ENCODE measurements at places on chromosomes 5 and 9. TPM values are rescaled to one million over a fixed set of nuclear protein-coding genes. Genes with fewer than 3 reads are reported as not detected.

The TMEM252 gene
- total RNA-seq: not detected

GRCh38 chr5:18772475-18772874, 1138.2 kb downstream of the TAF11L14 start:
- no peak for DNase-seq

DNA sequence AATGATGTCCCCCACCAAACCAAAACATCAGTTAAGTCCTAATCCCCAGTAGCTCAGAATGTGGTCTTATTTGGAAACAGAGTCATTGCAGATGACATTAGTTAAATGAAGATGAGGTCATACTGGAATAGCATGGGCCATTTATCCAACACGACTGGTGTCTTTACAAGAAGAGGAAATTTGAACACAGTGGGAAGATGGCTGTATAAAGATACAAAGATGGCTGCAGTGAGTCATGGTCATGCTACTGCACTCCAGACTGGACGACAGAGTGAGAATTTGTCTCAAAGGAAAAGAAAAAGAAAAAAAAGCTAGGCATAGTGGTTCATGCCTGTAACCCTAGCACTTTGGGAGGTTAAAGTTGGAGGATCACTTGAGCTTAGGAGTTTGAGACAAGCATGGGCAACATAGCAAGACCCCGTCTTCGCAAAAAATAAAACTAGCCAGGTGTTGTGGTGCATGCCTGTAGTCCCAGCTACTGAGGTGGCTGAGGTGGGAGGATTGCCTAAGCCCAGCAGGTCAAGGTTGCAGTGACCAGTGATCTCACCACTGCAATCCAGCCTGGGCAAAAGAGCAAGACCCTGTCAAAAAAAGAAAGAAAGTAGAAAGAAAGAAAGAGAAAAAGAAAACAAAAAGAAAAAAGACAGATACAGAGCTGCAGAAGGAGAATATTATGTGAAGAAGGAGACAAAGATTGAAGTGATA, 130.0 kb upstream of the CDKN2B start:
- DNase-seq: no peak

The ECSCR gene
- 15.4 TPM for total RNA-seq

DNA sequence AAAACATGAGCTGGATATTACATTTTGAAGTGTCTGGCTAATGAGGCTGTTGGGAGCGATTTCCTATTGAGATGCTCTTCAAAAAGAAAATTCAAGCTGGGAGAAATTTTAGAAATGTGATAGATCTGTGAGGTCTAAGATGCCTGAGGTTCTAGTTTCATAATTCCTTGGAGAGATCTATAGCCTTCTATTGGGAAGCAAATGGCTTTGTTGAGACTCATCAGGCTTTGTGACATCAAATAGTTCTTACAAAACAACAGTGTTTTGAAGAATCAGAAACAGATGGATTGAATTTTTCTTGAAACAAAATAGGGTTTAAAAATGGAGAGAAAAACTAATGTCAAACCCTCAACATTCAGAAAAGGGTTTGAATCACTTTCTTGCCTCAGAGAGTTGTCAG, 292.9 kb downstream of the NNT start:
- no peak for DNase-seq

DNA sequence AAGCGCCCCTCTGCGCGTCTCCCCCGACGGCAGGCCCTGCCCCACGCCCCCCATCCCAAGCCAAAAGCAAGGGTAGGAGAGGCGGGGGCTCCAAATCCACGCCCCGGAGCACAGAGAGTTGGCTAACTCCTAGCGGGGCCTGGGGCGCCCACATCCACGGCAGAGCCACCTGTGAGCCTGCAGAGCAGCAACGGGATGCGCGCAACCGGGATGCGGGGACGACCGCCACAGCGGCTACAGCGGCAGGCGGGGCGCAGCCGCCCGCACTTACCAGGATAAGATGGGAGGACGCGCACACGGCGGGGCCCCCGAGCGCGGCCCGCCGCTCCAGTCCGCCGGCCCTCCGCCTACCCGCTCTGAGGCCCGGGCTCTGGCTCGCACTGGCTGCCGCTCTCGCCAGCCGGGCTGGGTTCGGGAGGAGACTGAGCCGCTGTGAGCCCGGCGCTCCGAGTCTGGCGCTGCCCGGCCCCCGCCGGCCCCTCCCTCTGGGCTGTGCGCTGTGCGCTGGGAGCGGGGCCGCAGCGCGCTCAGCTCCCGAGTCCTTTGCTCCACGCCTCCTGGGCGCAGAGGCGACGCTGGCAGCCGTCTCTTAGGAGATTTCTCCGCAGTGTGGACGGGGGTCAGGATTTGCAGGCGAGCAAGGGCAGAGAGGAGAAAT, at the start of gene SLC24A2:
TSS of gene SLC24A2 (minus strand) at position 424 of the 658 bp plus-strand sequence.
- DNase-seq: no peak

DNA sequence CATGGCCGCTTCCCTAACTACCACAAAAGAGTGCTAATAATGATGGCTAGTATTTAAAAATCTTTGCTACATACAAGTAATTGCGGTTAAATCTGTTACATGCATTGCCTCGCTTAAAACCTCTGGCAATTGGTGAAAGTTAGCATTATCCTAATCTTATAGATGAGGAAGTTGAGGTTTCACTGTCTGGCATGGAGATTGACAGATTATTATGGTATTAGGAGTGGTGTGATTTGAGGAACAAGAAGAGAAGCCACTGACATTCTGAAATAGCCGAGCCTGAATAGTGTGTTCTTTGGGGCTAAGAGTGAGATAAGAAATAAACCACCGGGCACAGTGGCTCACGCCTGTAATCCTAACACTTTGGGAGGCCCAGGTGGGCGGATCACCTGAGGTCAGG, 45.3 kb upstream of the DPYSL3 start:
- no peak for DNase-seq
